ENCODE measurements at places on chromosomes 5 and 9.

- DNase-seq = no peak
Measured at GRCh38 chr5:53073348-53073747, 36.2 kb downstream of the MOCS2 start.

GRCh38 chr9:126979461-126979860 is 64.9 kb downstream of the RALGPS1 start:
- no peak for DNase-seq

DNA sequence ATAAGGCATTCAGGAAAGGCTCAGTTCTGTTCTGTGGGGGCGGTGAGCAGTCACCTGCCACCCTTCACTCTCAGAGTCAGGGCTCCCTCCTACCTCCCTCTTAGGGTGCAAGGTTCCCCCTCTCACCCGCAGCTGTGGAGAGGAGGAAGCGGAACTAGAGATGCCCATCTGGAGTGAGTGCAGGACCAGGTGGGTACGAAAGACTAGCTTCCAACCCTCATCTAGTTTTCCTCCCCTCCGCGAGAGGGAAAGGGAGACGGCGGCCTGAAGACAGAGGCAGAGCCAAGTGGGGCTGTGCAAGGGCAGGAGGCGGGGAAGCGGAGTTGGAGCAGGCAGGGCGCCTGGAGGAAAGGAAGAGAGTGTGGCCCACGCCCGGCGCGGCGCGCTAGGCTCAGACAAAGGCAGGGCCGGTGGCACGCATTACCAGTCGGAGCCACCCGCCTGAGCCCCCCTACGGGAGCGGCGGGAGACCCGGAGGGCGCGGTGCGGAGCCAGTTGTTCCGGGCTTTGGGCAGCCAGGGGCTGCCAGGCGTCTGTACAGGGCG is 7.3 kb downstream of the PRR7 start:
- peak; percentile 47 for DNase-seq

- peak; percentile 63 for DNase-seq
Measured at GRCh38 chr9:4604678-4605095, 57.4 kb upstream of the PLPP6 start.

DNA sequence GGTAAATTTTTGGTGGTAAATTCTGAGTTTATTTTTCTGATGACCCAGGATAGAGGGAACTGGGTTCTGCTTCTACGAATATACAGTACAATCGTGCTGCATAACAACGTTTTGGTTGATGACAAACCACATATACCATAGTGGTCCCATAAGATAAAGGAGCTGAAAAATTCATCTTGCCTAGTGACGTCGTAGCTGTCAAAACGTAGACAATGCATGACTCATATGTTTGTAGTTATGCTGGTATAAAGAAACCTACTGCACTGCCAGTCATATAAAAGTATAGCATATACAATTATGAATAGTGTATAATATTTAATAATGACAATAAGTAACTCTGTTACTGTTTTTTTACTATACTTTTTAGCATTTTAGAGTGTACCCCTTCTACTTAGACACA is 244.0 kb downstream of the GAS1 start:
- DNase-seq = no peak
